ENCODE measurements at places on chromosomes 2 and 18.
A peak's percentile ranks its signal among the peaks of the same experiment; 100 is the strongest.

DNA sequence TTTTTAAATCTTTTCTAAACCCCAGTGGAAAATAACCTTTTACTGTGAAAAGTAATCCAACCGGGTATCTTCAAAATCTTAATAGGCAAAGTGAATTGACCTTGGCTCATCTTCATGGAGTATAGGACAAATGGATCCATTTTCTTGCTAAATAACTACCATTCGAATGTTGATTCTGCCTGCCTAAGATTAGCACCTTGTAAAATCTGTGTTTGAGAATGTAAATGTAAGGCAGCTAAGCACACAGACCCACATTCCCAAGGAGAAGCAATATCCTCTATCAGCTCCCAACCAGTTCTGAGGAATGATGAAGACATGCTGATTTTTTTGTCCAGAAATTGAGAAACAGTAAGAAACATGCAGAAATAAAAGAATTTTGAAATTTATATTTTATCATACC is 509.8 kb upstream of the SMIM21 start:
- H3K27me3 ChIP-seq: no peaks in the 10 kb centered on the region
- no peaks in the 10 kb centered on the region for H3K36me3 ChIP-seq
- H3K4me3 ChIP-seq: no peak overlapping the region
- no peaks in the 10 kb centered on the region for H3K4me1 ChIP-seq
- no peak overlapping the region for H3K27ac ChIP-seq

DNA sequence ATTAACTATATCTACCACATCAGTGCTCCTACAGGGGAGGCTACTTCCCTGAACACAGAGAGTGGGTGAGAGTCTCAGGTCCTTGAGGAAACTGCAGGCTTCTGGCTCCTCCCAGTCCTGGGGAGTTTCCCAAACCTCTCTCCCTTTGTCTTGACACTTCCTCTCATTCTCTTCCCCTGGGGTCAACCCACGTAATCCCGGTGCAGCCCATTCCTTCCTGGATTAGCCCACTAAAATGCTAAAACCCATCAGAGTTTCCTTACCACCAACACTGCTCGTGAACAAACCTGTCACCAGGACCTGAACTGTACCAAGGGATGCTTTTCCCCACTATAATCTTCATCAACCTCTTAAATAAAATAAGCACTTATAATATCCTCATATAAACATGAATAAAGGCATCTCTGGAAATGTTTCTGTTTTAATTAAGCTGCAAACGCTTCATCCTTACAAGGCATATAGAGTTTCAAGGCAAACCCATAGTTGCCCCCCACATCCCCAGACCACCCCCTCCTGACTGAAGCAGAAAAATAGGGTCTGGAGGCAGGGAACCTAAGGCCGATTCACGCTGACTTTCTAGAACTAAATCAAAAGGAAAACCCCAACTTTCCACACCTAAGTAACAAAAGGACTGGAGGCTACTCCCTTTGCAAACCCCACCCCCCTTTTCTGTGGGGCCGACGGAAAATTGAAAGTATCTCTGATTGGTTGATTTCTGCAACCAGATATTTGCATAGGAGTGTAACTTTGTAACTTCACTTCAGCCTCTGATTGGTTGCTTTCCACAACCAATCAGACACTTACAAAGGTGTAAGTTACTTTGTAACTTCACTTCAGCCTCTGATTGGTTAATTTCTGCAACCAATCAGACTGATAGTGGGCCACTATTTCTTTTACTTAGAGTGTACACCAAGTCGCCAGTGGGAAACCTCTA is 19.0 kb downstream of the TMSB10 start:
- H3K4me1 ChIP-seq: no peaks in the 10 kb centered on the region
- H3K4me3 ChIP-seq: peak overlapping the region; percentile 10
- DNase-seq: no peak

DNA sequence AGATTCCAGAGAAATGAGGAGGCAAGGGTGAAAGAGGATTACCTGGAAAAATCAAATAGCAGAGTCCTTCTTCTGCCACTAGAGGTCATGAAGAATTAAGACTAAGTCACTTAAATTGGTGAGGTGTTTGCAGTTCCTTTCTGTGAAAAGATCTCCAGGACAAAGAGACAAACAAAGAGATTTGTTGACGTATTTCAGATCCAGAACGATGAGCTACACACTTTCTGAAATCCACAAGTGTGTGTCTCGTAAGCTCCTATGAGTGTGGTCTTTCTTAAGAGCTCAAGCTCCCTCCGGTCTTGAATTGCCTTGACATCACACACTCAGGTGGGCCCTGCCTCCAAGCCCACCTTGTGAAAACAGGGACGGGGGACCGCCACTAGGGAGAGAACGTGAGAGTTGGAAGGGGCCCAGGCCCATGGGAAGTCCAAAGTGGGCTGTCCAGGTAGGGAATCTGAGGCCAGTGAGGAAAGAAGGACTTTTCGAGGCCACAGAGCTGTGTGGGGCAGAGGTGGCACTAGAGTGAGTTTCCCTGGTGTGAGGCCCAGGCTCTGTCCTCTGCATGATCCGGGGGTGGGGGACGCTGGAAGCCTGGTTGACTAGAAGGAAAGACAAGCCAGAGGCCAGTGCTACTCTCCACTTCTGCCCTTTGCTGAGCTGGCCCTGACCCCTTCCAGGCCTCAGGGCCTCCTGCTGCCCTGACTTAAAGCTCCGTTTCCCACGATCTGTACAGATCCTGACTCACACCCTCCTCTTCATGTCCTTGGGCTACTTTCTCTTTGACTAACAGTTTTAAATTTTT is 168.1 kb upstream of the NCK2 start:
- peak; percentile 59 for DNase-seq
- no peaks in the 10 kb centered on the region for H3K36me3 ChIP-seq
- H3K4me3 ChIP-seq: no peak overlapping the region
- H3K4me1 ChIP-seq: peaks cover 5% of the 10 kb centered on the region
- H3K27me3 ChIP-seq: no peaks in the 10 kb centered on the region

- H3K4me3 ChIP-seq: no peak overlapping the region
- no peak overlapping the region for H3K27ac ChIP-seq
- H3K27me3 ChIP-seq: no peaks in the 10 kb centered on the region
- H3K36me3 ChIP-seq: no peaks in the 10 kb centered on the region
- no peaks in the 10 kb centered on the region for H3K4me1 ChIP-seq
These were observed 24.0 kb downstream of the R3HDM1 start for GRCh38 chr2:135555311-135555710.

DNA sequence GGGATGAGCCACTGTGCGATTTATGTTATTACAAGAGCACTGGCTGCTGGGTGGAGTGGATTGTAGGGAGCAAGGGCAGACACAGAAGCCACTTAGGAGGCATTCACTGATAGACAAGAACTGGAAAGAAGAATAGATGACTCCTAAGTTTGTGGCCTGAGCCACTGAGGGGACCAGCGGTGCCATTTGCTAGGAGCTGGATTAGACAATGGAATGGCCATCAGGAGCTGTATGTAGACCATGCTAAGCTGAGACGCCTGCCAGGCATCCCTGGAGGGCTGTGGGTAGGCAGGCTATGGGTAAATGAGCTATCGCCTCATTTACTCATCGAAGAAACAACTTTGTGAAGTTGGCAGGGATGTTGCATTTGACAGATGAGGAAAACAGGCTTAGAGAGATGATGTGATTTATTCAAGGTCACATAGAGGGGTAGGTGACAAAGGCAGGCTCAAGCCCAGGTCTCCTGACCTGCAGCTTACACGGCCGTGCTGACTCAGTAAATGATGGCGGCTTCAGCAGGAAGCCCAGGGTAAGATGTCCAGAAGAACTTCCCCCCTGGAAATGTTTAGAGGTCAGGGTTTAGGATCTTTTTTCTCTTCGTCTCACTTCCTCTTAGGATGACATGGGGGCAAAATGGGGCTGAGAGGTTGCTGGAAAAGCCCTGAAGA is 2.8 kb downstream of the MFSD2B start:
- peaks cover 4% of the 10 kb centered on the region for H3K27me3 ChIP-seq
- no peaks in the 10 kb centered on the region for H3K36me3 ChIP-seq
- H3K4me1 ChIP-seq: no peaks in the 10 kb centered on the region
- no peak overlapping the region for H3K4me3 ChIP-seq

DNA sequence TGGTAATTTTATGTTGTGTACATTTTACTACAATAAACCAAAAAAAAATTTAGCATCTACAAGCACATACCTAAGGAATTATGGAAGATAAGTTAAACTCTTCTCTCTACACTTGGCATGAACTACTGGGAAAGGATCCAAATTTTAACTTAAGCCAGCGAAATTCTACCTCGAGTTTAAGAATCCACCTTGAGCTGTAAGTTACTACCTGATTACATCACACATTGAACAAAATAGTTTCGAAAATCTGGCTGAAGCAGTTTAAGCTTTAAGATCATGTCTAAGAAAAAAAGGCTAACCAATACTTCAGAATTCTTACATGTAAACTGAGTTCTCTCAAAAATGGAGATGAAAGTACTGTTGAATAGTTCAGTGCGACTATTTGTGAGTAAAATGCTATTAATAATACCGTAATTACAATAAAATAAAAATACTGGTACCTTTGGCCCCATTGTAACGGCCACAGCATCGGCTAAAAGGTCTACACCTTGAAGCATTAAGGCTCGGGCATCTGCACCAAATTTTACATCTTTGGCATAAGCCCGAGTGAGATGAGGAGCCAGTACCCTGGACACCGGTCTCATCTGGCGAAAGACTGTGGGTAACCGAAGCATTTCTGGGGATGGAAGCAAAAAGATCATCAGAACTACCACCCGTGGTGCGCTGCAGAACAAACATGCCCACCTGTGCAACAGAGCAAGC is 1.3 kb downstream of the HSPD1 start:
- no peaks in the 10 kb centered on the region for H3K27me3 ChIP-seq
- H3K4me3 ChIP-seq: peak overlapping the region; percentile 94
- peaks cover 61% of the 10 kb centered on the region for H3K36me3 ChIP-seq
- no peak overlapping the region for H3K27ac ChIP-seq
- no peak for DNase-seq
- peaks cover 4% of the 10 kb centered on the region for H3K4me1 ChIP-seq

DNA sequence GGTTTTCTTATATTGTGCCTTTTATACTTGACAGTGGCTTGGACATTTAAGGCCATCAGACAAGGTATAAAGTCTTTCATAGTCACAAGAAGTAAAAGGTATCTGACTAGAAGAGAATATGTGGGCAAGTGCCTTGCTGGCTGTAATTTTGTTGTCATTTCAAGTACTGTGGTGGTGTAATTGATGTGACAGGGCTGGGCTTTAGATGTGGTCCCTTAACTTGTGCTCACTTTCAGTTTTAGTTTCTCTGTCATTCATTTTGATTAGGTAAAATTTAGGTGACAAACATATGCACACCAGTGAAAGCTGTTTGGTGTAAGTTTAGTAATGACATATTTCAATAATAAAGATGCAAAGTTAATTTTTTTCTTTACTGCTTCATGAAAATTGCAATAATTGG is 31.2 kb upstream of the TBR1 start:
- peaks cover 4% of the 10 kb centered on the region for H3K36me3 ChIP-seq
- no peak overlapping the region for H3K27ac ChIP-seq
- H3K27me3 ChIP-seq: no peaks in the 10 kb centered on the region
- no peak overlapping the region for H3K4me3 ChIP-seq
- H3K4me1 ChIP-seq: no peaks in the 10 kb centered on the region

- no peak overlapping the region for H3K27ac ChIP-seq
- H3K4me1 ChIP-seq: no peaks in the 10 kb centered on the region
- H3K27me3 ChIP-seq: no peaks in the 10 kb centered on the region
- no peak overlapping the region for H3K4me3 ChIP-seq
- no peaks in the 10 kb centered on the region for H3K36me3 ChIP-seq
These were observed 131.5 kb downstream of the ZNF532 start for GRCh38 chr18:58996131-58996641.

GRCh38 chr18:2687390-2688001 is 32.0 kb downstream of the SMCHD1 start:
- no peak for DNase-seq
- no peak overlapping the region for H3K27ac ChIP-seq
- peaks cover 2% of the 10 kb centered on the region for H3K36me3 ChIP-seq
- no peaks in the 10 kb centered on the region for H3K4me1 ChIP-seq

- no peaks in the 10 kb centered on the region for H3K36me3 ChIP-seq
- DNase-seq: no peak
- H3K27ac ChIP-seq: no peak overlapping the region
- no peaks in the 10 kb centered on the region for H3K27me3 ChIP-seq
- no peaks in the 10 kb centered on the region for H3K4me1 ChIP-seq
These were observed 21.0 kb upstream of the HES6 start for GRCh38 chr2:238260883-238261282.

DNA sequence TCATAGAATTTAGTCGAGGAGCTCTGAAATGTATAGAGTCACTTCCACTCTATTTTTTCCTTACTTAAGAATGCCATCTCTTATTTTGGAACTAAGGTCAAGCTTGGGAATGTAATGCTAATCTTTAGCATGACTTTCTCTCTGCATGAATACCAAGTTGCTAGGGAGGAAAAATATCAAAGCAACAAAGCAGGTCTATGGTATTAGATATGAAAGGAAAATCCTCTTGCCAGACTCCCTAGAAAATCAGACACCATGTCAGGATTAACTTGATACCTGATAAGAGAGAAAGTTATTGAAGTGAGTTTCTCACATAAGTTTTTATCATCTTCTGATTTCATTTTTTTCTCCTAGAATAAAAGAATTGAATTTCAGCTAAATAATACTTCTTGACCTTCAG is 341.7 kb upstream of the ZNF804A start:
- H3K27ac ChIP-seq: no peak overlapping the region
- no peaks in the 10 kb centered on the region for H3K36me3 ChIP-seq
- no peak for DNase-seq

DNA sequence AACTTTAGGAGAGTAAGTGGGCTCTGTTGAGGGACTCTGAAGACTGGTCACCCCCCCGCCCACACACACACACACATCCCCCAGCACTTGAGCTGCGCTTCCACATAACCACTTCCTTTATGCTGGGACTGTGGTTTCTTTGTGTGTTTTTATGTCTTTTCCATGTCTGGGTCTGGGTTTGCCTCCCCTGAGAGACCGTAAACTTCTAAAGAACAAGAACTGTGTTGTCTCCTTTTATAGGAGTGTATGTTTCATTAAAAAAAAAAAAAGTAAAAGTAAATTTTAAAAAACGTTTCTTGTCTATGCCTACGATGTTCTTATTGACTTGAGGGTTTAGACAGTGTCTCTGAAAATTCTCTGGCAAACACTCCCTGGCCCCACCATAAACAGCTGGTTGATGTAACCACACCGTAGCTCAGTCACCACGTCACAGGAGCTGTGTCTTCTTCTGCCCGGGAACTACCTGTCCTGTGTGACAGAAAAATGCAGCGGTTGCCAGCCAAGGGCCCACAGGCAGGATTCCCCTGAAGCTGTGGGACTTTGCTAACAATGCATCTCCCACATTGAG is 68.0 kb downstream of the KLHL29 start:
- H3K4me3 ChIP-seq: no peak overlapping the region
- no peaks in the 10 kb centered on the region for H3K27me3 ChIP-seq
- H3K36me3 ChIP-seq: no peaks in the 10 kb centered on the region
- H3K27ac ChIP-seq: no peak overlapping the region
- H3K4me1 ChIP-seq: no peaks in the 10 kb centered on the region
- no peak for DNase-seq

All from H1 (cell line).